ENCODE measurements at places on chromosomes 7 and 10.

GRCh38 chr10:42990016-42990720 is 86.7 kb upstream of the RET start:
- DNase-seq, result no peak

GRCh38 chr7:103660455-103661371 is 214.7 kb upstream of the SLC26A5 start:
- no peak for DNase-seq

DNA sequence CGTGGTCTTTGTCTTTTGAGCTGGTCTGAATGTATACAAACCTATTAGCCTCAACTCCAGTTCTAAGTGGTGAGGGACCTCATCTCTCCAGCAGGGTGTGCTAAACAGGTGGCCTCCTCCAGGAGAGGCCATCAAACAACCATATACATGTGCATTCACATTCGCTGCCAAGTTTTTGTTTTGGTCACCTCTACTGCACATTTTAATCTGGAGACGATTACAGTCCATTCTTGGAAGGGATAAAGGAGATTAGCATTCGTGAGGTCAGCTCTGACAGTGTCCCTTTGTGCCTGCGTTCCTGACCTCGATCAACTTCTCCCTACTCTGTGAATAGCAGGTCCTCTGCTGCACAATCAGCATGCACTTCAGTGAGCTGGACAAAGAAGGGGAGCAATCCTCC is 60.8 kb downstream of the RHOBTB1 start:
- no peak for DNase-seq

DNA sequence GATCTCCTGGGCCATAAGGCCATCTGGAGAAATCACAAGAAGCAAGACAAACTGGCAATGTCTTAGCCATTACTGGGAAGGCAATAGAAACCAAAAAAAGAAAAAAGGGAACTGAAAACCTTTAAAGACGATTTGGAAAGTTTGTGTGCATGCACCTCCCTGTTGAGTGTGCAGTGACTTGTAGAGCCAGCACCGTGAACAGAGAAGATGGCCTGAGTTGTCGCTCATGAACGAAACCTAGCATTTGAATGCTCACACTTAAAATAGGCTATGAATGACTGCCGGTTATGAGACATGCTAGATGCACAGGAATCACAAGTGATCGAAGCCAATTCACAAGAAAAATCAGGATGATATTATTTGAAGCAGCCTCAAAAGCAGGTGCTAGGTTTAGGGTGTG is 151.3 kb upstream of the ADO start:
- DNase-seq, result no peak

- DNase-seq, result no peak
Measured at GRCh38 chr7:152478140-152478539, 42.3 kb upstream of the KMT2C start.

DNA sequence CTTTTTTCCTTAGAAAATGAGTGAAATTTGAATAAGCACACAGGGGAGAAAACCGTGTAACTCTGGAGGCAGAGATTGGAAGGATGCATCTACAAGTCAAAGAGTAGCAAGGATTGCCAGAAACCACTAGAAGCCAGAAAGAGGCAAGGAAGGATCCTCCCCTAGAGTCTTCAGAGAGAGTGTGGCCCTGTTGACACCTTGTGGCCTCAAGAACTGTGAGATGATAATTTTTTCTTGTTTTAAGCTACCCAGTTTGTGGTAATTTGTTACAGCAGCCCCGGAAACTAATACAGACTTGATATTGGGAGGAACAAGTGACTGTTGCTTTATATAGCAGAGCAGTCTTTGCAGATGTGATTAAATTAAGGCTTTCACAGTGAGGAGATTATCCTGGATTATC is 3.6 kb upstream of the GIMAP7 start:
- no peak for DNase-seq

- DNase-seq, result no peak
Measured at GRCh38 chr10:62710182-62710581, 94.3 kb upstream of the ADO start.

DNA sequence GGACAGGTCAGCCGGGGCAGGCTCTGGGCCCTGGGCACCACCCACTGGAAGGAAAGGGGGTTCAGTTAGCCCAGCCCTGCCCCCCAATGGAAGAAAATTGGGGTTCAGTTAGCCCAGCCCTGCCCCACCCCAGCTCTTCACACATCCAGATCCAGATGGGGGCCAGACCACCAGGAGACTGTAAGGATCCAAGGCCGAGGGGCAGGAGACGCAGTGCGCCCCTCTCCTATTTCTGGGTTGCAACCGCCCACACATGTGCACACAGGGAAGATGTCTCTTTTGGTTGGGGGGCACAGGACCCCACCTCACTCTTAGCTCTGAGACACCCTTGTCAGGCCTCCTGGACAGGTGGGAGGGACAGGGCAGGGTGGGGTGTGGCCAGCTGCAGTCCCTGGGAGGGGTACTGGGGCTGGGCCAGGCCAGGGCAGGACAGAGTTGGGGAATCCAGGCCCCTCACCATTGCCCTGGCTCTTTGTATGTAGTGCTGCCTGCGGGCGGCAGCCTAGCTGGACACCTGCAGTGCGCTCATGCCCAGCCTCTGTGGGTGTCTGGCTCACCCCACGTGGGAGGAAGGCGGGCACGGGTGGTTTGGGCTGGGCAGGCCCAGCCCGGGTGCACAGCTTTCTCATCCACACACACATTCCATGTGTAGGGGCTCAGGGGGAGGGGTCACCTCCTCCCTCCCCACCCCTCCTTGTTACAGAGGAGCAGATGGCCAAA is 141.2 kb downstream of the LHPP start:
- DNase-seq, result no peak

- DNase-seq, result no peak
Measured at GRCh38 chr7:6228361-6229229, 43.8 kb downstream of the CYTH3 start.

GRCh38 chr10:49070701-49071100 is 44.6 kb downstream of the VSTM4 start:
- no peak for DNase-seq

- DNase-seq, result no peak
Measured at GRCh38 chr7:10225275-10225674, 748.4 kb upstream of the PHF14 start.

DNA sequence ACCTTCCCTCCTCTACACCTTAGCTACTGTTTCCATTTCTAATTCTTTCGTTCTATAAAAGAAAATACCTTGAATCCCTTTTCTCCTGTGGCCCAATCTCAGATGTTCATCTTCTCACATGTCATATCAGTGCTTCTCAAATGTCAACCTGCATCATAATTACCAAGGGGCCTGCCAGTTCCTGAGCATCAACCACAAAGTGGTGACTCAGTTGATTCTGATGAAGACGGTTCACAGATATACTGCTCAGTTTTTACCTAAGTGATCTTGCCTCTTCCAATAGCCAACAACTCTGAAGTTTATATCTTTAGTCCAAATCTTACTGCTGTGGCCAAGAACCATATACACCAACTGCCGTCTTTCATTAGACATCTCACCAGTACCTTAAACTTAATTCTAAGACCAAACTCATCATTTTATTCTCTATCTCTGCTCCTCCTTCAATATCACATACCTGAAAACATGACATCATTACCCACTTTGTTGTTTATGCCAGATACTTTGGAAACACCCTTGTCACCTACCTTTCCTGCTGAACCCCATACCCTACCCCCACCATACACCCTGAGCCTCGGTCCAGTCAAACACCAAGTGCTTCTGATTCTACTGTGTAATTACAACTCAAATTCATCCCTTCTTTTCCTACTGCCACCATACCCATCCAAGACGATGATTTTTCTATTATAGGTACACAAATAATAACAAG is 115.5 kb downstream of the LMBR1 start:
- DNase-seq, result no peak

GRCh38 chr10:128206676-128207075 is 80.5 kb upstream of the MKI67 start:
- no peak for DNase-seq

- DNase-seq, result peak; percentile 35
Measured at GRCh38 chr10:102657984-102658724, 13.9 kb downstream of the TRIM8 start.

DNA sequence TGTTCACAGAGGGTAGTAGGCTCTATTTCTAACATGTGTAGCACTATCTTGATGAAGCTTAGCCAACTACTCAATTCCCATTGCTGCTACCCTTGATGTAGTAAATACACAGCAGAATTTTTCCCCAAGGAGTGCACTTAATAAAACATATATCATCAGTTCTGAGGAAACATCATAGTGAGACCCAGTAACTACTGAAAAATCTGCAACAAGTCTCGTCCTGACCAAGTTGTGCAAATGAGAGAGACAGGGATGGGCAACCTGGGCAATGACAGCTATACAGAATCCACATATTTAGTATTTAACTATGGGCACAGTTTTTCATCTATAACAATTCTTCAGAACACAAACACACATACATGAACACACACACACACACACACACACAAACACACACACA is 1073.8 kb upstream of the SORCS1 start:
- no peak for DNase-seq

DNA sequence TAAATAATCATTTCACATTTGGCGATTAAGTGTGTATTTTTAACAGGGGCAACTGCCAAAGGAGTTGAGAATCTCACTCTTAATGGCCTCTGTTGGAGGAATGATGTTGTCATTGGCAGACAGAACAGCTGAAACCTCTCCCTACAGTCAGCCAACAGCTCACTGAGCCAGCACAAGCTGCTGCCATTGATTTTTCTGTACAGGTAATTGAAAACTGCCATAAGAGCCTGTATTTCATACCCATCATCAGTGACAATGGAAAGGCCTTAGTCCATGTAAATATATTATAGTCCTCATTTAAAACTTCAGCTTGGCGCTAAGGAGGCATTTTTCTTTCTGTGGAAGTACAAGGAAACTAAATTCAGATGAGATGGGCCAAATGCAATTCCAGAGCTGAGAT is 28.1 kb upstream of the PTN start:
- no peak for DNase-seq

DNA sequence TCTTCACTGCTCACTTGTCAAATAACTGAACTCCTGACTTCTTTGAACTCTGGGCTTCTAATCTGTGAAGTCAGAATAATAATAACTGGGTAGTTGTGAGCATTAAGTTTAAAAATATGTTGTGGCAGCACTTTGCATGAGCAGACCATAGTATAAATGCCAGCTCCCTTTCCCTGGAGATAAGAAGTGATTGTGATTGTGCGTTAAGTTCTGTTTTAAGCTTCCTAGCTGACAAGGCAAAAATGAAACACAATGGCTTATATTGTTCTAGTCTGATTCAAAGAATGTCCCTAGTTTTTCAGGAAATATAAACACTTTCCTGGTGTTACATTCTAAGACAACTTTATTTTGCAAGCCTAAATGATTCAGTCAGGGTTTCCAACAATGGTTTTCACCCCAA is 61.8 kb downstream of the PTPRE start:
- no peak for DNase-seq

DNA sequence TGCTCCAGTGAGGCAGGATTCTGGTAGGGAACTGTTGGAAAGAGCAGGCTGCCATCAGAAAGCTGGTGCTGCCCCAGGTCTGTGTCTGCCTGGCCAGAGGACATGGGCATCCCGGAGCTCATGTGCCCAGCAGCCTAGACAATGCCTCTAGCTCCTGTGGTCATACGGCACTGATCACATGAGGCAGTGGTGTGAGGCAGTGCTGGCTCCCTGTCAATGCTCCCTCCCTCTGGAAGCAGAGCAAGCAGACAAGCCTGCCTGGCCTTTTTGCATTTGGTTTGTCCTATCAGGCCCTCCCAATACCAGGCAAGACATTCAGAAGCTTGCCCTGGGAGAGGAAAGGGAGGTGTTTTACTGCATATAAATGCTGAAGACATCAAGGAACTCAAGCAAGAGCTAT is 19.5 kb upstream of the MMP21 start:
- DNase-seq, result peak; percentile 82

- no peak for DNase-seq
Measured at GRCh38 chr7:132450696-132451095, 125.6 kb downstream of the PLXNA4 start.

- no peak for DNase-seq
Measured at GRCh38 chr10:58219875-58220274, 47.8 kb downstream of the IPMK start.

DNA sequence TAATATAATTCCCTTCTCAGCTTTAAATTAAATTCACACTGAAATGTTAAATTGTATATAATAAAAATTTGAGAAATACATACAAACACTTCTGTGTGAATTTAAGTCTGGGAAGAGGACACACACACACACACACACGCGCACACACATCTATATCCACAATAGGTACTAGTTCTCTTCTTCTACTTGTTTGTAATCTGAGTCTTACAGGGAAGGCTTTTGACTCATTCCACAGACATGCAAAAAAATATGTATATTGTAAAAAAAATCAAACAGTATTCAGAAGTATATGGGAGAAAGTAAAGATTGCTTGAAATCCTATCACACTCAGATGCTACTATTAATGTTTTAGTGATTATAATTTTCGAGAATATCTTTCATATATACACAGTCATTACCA is 276.2 kb downstream of the MDFIC start:
- no peak for DNase-seq

GRCh38 chr7:21256310-21256877 is 171.5 kb upstream of the SP4 start:
- no peak for DNase-seq

DNA sequence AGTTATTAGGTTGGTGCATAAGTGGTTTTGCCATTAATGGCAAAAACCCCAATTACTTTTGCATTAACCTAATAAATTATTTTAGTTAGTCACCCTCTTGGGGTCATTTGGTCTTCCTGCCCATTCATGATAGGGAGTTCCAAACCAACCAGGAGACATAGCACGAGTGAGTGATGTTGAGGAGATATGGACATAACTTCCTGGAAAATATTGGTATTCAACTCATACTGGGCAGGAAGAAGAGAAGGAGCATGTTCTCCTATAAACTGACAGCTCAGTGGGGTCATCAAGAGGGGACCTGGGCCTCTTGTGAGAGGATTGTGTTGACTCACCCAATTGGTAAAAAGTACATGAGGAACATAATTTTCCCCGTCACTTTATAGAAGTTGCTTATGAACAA is 23.7 kb downstream of the SPAG6 start:
- DNase-seq, result no peak

DNA sequence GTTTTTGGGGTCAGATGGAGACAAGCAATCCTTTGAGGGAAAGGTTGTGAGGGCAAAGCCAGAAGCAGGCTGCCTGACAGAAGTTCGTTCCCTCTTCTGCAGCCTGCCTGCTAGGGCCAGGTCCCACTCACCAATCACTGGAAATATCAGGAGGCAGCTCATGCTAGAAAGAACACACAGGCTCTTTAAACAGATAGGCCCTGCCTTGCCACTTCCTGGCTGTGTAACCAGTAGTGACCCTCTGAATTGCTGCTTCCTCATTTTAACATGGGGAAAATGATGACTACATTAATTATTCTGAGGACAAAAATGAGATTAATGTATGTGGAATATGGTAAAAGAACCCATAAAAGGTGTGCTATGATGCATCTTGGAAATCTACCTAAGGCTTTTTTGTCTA is 50.5 kb upstream of the MRLN start:
- no peak for DNase-seq

GRCh38 chr7:101664436-101664835 is 35.3 kb upstream of the MYL10 start:
- DNase-seq, result no peak

Data from cardiac septum (tissue), 1 donor.